ENCODE measurements at places on chromosomes 5 and 9.

DNA sequence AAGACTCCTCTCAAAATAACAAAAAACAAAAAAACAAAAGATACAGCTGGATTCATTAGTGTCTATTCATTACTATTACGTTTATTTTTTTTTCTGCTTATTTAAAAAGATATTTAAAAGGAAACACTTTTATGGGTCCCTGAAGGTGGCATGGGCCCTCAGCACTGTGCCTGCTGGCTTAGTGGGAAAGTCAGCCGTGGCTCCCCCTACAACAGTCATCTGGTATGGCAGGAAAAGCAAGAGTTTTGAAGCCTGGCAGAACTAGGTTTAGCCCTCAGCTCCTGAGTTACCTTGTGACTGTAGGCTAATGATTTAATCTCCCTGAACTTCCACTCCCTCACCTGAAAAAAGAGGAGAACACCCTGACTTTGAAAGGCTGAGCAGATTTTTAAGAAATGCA is 135.6 kb downstream of the GOLPH3 start:
- DNase-seq: no peak

- no peak for DNase-seq
Observed at GRCh38 chr9:85726737-85727136, 15.0 kb downstream of the AGTPBP1 start.

- DNase-seq: no peak
Observed at GRCh38 chr5:136740228-136740627, 374.9 kb upstream of the TRPC7 start.

DNA sequence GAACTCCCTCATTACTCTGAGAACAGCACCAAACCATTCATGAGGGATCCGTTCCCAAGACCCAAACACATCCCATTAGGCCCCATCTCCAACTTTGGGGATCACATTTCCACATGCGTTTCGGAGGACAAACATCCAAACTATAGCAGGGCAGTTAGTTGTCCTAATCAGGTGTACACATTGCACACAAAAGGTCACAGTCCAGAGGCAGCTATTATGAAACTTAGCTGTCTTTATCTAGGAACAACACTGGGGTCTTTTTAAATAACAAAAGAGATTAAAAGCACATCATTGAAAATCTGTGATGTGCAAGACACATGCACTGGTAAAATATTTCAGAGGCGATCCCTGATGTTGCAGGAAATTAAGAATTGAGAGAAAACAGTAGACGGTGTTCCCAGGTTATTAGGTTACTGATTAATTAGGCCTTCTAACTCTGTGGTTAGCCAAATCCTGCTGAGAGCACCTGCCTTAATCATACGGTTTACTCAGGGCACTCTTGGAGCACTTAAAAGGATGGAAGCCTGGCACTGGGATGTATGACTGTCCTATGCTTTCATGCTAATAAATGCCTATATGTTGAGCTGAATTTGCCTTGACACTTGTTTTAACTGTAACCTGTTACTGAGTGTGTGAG is 1574.5 kb upstream of the WWC1 start:
- no peak for DNase-seq

- no peak for DNase-seq
Observed at GRCh38 chr5:170327829-170328228, 30.3 kb upstream of the LCP2 start.

DNA sequence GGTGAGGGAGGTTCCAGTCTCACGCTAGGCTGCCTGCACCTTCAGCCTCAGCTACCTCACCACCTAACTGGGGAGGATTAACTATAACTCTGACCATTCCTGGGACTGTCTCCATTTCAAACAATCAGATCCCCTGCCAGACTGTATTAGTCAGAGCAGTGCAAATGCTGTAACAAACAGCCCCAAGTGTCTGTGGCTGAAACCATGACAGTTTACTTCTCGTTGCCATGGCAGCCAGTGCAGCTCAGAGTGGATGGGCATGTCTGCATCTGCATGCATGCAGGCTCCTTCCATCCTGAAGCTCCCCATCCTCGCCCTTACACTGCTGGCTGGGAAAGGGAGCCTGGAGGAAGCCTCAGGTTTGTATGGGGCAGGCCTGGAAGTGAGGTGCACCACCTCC is 86.7 kb downstream of the KCNIP1 start:
- DNase-seq: no peak

- DNase-seq: peak; percentile 43
Observed at GRCh38 chr9:17824191-17824590, 245.3 kb downstream of the SH3GL2 start.

DNA sequence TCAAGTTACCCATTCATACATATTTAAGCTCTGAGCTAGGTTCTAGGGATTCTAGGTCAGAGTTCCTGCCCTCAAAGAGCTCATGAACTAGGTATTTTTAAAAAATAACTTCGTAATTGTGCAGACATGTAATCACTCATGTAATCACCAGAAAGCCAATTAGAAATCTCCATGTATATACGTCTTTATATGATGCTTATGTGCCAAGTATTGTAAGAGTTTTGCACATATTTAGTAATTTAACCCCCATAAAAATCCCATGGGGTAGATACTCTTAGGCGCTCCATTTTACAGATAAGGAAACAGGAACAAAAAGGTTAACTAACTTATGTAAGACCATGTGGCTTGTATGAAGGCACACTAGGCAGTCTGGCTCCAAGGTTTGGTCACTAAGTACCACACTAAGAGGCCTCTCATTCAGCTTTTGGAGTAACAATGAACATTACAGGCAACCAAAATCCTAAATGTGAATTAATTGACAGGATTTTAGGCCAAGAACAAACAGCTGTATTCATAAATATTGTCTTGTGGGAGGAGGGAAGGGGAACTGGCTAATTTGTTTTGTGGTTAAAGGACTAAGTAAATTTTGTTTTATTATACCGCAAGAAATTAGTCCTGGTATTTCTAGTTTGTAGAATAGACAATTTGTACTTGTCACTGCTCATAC is 1.7 kb upstream of the OTULINL start:
- no peak for DNase-seq

GRCh38 chr9:104025104-104025503 is 69.0 kb upstream of the SMC2 start:
- no peak for DNase-seq

GRCh38 chr9:84317563-84317962 is 23.0 kb downstream of the SLC28A3 start:
- no peak for DNase-seq

GRCh38 chr9:132249123-132249522 is 87.3 kb downstream of the NTNG2 start:
- no peak for DNase-seq

GRCh38 chr5:153661897-153662296 is 171.4 kb downstream of the GRIA1 start:
- no peak for DNase-seq

- DNase-seq: no peak
Observed at GRCh38 chr9:95283673-95284072, 33.8 kb downstream of the FANCC start.
